ENCODE measurements at places on chromosomes 7 and 10.

- no peak for DNase-seq
These were observed 46.5 kb upstream of the KIAA1217 start for GRCh38 chr10:24162206-24162985.

DNA sequence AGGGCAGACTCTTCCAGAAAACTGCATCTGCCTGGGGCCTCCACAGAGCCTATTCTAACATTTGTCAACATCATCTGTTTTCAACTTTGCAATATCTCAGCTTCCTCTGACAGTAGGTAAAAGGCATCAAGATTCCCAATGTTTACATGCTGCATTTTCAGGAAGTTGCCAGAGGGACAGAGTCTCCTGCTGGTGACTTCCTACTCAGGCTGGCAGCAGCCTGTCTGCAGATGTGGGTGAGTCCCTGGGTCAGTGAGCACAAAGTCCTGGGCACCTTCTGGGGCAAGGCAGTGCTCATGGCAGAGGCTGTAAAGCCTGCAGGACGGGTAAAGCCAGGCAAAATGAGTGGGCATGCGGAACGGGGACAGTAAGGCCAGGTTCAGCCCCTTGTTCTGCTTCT is 69.4 kb downstream of the EBF3 start:
- no peak for DNase-seq

DNA sequence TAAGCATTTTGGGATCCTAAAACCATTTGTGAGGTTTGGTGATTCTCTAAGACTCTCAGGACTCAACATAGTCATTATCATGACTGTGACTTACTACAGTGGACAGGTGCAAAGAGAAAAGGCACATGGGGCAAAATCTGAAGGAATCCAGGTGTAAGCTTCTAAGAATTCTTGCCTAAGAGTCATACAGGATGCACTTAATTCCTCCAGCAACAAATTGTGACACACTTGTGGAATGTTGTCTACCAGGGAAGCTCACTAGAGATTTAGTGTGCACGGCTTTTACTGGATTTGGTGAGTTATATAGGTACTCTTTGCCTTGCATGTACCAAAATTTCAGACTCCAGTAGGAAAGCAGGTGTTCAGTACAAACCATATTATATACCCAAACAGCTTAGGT is 47.9 kb downstream of the WAC start:
- no peak for DNase-seq

DNA sequence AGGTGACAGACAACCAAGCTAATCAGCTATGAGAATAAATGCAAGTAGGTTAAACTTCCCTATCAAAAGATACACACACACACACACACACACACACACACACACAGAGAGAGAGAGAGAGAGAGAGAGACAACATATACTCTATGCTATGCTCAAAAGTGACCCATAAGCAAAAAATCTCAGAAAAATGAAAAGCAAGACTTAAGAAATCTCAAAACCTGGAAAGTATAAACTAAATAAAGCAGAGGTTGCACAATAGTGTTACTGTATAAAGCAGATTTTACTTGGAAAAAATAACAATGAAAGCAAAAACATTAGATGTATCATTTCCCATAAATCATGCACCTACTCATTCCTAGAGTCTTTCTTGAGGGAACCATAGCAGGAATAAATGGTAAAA is 221.5 kb downstream of the INHBA start:
- no peak for DNase-seq

DNA sequence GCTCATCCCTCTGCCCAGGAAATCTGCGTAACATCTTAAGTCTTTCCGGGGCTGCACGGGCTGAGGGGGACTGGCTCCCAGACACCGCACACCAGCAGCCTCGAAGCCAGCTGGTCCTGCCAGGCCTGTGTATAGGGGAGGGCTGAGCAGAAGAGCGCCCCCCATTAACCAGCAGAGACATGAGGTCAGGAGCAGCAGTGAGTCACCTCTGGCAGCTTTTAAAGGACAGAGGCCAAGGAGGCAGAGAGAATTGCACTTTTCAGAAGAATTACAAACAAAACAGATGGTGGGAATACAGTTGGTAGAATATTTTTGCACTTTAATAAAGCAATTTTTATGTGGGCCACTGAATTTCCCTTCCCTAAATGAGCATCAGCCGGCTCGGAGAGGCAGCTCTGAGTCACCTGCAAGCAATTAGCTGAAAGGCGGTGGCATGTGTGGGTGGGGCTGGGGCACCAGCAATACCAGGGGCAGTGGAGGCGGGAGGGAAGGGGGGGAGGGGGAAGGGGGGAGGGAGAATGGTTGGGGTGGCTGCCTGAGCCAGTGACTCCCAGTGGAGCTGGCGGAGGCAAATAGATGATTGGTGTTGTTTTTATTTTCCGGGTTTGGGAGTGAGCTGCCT is 39.1 kb downstream of the GOLGA7B start:
- DNase-seq = peak; percentile 37

GRCh38 chr10:129025787-129026186 is 441.3 kb upstream of the MGMT start:
- no peak for DNase-seq

DNA sequence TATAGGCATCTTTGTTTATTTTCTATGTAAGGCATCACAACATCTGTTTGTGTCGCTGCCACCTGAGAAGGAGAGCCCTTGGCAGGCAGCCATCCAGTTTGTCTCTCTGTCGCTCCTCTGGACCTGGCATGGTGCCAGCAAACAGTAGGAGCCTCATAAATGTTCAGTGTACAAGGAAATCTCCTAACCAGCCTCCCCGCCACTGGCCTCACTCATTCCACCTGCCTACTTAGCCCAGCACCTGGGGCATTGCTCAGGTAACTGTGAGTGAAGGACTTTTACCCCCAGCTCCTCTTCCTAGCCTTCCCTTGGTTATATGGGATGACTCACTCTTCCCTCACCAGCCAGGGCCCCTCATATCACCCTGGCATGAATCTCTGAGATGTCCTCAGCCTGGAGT is 61.7 kb upstream of the NPTX2 start:
- no peak for DNase-seq

GRCh38 chr10:48929413-48929990 is 10.1 kb downstream of the LRRC18 start:
- DNase-seq = no peak

- no peak for DNase-seq
These were observed 69.4 kb upstream of the FZD1 start for GRCh38 chr7:91194841-91195240.

GRCh38 chr7:126750207-126750911 is 502.4 kb downstream of the GRM8 start:
- no peak for DNase-seq

DNA sequence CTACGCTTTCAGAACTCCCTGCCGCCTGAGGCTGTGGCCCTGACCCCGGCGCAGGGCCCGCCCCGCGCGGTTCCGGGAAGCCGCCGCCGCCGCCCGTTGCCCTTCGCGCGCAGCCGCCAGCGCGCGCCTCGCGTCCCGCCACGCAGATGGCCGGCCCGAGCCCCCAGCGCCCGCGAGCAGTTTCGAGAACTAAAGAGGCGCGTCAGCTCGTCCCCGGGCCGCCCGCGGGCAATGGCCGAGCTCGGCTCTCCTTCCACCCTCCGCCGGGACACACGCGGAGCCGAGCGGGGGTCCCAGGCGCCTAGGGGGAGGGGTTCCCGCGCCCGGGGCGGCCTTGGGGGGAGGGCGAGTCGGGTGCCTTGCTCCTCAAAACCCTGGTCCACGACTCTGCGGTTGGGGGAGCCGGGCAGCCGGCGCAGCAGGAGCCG is 1.8 kb downstream of the HNRNPF start:
- DNase-seq = no peak

DNA sequence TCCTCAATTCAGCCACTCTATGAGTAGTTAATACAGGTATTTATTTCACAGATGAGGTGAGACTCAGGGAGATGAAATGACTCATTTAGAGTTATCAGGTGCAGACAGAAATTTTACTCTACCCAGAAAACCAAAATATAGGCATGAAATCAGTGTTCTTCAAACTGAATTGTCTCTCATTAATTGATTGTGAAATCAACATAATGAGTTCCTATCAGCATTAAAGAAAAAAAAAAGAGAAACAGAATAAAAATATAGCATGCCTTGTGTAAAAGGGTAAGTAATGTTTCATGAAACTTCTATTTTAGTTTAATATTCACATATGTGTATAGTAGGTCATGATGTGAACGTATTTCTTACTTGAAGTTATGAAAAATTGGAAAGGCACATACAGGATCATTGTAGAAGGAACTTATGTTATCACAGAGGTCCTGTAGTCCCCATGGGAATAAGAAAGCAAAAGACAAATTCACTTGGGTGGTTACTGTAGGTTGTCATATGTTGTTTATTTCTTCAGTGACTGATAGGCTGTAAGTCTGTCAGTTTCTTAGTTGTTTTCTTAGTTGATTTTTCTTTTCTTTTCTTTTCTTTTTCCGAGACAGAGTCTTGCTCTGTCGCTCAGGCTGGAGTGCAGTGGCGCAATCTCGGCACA is 47.5 kb downstream of the KAT6B start:
- DNase-seq = no peak

GRCh38 chr7:122140918-122141317 is 3.1 kb downstream of the AASS start:
- DNase-seq = no peak

DNA sequence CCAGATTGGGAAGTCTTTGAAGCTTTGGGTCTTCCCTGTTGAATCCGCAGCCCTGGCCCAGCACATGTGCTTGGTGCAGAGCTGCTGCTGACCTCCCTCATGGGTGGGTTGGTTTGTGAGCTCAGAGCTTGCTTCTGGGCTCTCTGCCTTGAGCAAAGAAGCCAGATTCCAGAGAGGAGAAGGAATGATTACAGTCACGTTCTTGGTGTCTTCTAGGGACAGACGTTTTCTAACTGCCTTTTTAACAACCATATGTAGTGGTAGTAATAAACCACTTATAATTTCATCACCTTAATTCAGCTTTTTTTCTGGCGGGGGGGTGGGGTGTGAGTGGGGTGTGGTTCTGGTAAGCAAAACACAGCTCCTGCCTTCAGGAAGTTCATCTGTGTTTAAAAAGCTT is 39.5 kb downstream of the LRMDA start:
- no peak for DNase-seq

DNA sequence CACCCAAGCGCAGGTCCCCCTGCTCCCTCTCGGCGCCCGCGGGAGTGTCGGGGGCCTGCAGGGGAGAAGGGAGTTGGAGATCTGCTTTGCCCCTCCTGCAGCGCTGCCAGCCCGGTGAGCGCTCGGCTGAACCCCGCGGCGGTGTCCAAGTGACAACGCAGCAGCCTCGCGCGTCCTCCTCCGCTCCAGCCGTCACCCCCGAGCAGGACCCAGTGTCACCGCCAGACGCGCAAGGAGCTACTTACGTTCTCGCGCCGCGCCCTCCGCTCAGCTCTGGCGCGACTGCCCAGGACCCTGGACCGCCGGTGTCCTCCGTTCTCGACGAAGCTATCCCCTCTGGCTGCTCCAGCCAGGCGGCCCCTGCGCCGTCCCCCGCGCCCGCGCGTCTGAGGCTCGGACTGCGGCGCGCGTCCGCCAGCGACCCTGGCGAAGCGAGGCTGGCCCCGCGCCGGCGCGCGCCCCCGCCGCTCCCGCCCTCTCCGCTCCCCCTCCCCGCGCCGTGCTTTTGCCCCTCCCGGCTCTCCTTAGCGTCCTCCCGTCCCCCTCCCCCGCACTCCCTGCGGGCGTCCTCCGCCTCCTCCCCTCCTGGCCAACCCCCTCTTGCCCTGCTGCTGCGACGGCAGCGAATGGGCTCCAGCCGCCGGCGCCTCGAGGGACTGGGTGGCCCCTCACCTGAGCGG is at the start of gene NRCAM:
Gene NRCAM, minus strand, starts transcription at position 439 of the 680 bp plus-strand sequence. CDS start 216,372 bp downstream, outside the sequence.
- DNase-seq = peak; percentile 79

DNA sequence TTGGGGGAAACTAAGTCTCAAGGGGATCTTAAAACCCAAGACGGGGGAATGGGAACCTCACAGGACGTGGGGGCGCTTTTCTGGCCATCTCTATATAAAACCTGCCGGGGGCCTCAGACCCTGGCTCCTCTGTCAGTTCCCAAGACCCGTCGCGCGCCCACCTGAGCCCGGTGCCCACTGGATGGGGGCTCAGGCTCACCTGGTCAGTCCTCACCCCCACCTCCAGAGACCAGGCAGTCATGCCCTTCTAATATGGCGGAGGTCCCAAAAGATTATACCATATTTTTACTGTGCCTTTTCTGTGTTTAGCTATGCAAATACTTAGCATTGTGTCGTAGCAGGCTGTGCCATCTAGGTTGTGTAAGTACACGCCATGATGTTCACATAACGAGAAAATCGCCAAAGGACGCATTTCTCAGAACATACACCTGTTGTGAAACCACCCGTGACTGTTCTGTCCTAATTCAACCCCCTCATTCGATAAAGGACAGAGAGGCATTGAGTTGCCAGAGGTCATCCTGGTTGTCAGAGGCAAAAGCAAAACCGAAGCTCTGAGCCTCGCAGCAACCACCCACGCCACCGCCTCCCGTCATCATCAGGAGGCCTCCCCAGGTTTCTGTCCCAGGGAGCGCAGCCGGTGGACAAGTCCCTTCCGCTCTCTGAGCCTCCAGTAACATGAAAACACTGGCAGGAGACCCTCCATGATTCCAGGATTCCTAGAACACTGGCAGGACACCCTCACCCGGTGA is 28.9 kb downstream of the OAT start:
- no peak for DNase-seq

- no peak for DNase-seq
These were observed 36.4 kb upstream of the CHCHD3 start for GRCh38 chr7:133118261-133118660.

GRCh38 chr10:32111585-32111984 is 55.4 kb upstream of the KIF5B start:
- DNase-seq = no peak

DNA sequence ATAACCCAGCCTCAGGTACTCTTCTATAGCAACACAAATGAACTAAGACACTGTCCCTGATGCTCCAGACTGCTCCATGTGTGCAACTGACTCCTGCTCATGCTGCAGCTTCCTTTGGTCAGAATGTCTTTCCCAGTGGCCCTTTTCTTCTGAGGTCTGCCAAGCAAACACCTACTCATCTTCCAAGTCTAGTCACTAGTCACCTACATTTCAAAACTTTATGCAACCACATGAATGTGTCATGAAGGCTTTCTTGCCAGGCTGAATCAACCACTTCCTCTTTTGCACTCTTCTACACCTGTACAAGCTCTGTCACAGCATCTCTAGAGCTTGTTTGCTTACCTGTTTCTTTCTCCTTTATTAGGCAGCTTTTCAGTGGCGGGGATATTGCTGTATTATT is 75.8 kb downstream of the LSMEM1 start:
- DNase-seq = no peak

GRCh38 chr7:87344446-87344845 is 1.0 kb upstream of the CROT start:
- no peak for DNase-seq

DNA sequence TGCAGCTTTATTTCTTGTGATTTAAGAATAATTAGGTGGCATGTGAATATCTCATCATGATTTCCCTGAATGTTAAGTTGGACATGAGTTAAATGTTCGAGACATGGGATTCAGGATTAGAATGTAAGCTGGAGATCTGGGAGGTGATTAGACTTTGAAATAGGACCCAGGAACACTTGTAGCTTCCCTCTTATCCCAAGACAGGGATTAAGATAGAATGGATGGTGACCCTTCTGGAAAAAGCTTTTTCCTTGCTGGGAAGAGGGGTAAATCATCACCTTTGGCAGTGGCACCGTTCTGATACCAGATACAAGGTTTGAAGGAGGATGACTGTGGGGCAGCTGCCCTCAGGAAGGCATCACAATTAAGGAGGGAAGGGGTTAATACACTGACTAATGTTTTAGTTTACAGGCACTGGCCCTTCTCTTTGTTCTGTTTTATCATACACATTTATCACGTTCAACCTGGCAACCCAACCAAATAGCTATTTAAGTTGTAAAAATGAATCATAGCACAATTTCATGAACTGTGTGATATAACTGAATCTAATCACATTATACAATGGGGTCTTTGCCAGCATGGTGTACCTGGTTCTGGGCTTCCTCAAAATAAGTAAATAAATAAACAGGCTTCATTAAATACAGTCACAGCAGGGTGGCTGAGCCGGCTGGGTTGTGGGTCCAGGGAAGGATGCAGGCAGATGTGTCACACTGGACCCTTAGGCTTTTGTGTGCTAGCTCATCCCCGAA is 212.7 kb downstream of the LRMDA start:
- no peak for DNase-seq

All from NCI-H1417 treated with DMSO at 0.1 percent for 48 hours (cell line).